IMR-90 (cell line): ENCODE measurements at places on chromosomes 7 and 10. TPM values are rescaled to one million over a fixed set of nuclear protein-coding genes. Genes with fewer than 3 reads are reported as not detected.

The SPDYE11 gene
- not detected in 2 replicates for total RNA-seq

The PRSS37 gene
- total RNA-seq = not detected in 2 replicates

The HTR5A gene
- not detected in 2 replicates for total RNA-seq

The OR2A7 gene
- not detected in 2 replicates for total RNA-seq

The RSPH10B gene
- under 0.01 TPM in 1 of 2 replicates, not detected in the other for total RNA-seq

The CYP3A7 gene
- total RNA-seq = not detected in 2 replicates

DNA sequence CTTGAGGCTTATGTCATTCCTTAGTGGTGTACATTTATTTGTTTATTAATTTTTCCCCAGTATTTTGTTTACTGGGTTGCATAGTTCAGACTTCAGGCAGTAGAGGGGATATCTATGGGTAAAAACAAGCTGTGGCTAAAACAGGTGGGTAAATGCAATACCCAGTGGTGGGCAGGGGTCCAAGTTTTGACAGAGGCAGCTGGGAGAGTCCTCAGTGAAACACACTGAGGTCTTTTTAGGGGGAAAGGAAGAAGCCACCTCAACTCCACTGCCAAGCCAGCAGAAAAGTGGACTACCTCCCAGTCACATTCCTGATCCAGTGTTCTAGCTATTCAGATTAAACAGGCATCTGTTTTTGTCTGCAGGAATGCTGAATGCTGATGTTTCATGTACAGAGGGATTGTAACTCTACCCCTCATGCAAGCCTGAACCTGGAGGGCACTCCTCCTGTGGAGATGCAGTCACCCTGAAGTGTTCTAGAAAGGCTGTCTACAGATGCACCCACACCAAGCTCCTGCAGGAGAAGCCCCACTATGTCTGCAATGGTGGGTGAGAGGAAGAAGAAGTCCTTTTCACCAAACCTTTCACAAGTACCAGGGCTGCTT is 757.8 kb downstream of the INHBA start:
- no peak for DNase-seq

DNA sequence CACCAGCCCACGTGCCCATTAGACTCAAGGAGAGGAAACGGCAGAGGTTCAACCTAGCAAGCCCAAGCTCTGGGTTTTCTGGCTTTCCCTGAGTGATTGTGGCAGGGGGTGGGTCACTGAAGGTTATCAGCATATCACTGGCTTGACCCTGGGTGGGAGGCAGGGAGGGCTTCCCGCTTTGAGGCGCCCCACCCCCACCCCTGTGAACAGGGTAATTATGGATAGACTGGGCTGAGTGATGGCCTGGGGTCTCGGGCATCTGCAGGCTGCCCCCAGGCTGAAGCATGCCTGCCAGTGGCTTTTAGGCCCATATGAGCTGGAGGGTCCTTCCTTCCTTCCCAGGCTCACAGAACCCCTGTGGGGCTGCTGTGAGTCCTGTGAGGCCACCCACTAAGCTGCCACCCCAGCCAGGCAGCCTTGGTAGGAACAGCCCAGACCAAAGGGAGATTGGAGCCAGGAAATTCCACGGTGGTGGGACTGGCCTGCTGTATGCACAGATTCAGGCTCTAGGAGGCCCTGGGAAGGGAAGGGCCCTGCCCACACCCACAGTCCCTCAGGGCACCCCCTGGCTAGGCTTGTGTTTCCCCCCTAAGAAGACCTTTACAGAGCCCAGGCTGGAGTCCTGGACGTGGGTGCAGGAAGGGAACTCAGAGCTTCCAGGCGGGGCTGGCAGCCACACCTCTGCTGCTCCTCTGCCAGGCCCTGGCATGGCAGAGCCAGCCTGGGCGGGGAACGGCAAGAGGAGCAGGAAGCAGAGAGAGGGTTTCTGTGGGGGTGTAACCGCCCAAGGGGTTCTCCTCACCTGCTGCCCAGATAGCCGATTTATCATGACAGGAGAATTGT is 33.1 kb downstream of the GPRIN2 start:
- no peak for DNase-seq

- DNase-seq = no peak
Measured at GRCh38 chr7:79968077-79968648, 166.5 kb upstream of the GNAI1 start.

- DNase-seq = no peak
Measured at GRCh38 chr10:76759681-76760080, 877.9 kb downstream of the KCNMA1 start.

GRCh38 chr7:92634924-92635519 is 44.8 kb upstream of the FAM133B start:
- DNase-seq = peak; percentile 90

GRCh38 chr7:42380401-42380800 is 143.4 kb upstream of the GLI3 start:
- DNase-seq = no peak
